ENCODE measurements at places on chromosomes 7 and 10. TPM values are rescaled to one million over a fixed set of nuclear protein-coding genes. Genes with fewer than 3 reads are reported as not detected.
A peak's percentile ranks its signal among the peaks of the same experiment; 100 is the strongest.

WDFY4 gene
- not detected for total RNA-seq

DNA sequence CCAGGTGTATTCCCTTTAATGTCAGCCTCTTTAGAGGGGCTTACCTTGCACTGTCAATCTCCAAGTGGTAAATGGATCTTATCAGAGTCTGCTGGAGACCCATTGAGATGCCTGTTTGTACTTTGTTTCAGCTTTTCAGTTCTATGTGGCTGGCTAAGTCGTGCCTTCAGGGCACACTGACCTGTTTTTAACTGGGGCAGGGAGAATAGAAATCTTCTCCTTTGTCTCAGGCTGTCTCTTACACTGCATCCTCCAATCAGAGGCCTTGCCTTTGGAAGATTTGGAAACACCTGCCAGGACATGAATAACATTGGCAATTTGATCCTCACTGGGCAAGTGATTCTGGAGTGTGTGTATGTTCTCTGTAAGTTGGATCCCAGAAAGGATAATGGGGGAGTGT, 65.0 kb downstream of the POU6F2 start:
- no peak for DNase-seq

MYH16 gene
- not detected for total RNA-seq

GRCh38 chr7:114047889-114048288, 129.1 kb upstream of the PPP1R3A start:
- DNase-seq, result peak; percentile 67

- no peak for DNase-seq
These were observed 9.0 kb upstream of the PIP4K2A start for GRCh38 chr10:22723343-22723779.

DNA sequence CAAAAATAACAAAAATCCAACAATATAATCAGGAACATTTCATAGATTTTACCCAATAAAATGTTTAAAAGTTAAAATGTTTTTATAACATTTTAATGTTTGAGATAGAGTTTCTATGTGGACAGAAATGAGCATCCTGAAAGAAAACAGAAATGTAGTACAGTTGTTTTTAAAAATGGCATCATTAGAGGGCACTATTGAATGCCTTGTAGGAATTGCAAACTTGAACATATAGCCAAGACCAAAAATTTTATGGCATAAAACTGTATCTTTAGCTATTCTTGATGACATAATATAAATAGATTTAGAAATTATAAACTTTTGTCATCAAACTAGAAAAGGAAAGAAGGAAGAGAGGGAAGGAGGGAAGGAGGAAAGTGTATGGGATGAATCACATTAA, 1372.7 kb downstream of the GATA3 start:
- no peak for DNase-seq

AEBP1 gene
- 148 TPM for total RNA-seq

DMBT1 gene
- under 0.01 TPM for total RNA-seq

- no peak for DNase-seq
These were observed 104.9 kb upstream of the LEP start for GRCh38 chr7:128136215-128136597.
